ENCODE measurements at places on chromosomes 2 and 18.
A peak's percentile ranks its signal among the peaks of the same experiment; 100 is the strongest.

DNA sequence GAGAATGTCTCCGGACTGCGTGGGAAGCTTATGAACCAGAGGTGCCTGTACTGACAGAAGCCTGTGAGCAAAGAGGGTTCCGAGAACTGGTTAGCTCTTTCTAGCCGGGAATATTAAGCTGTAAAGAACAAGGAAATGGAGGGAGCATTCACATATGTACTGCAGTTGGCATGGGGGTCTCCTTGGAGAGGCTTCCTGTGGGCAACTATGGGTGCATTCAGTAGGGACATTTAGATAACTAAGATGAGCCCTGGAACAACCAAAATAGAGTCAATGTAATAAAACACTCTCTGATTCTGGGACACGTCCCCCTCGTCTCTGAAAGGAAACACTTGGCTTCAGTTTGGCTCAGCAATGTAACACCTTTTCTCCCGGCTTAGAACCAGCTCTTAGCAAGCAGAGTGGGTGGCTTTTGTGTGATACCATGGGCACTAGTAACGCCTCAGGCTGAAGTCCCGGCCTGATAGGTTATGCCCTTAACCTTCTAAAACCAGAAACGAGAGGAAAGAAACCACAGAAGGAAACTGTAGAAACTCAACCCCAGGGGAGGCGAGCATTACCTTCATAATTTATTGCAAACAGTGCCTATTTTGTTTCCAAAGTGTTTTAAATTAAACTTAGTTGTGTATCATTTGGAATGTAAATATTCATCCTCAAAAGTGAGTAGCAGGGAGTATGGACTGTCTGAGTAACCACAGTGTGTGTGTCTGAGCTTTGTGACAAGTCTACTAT lies 48.8 kb upstream of the LPIN2 start:
- peak; percentile 60 for DNase-seq

GRCh38 chr2:33272001-33272400 lies 204.4 kb upstream of the RASGRP3 start:
- no peak for DNase-seq

- DNase-seq: no peak
Observed at GRCh38 chr2:74984947-74985637, 26.6 kb downstream of the POLE4 start.

GRCh38 chr2:217939629-217940245 lies 63.1 kb downstream of the TNS1 start:
- no peak for DNase-seq

DNA sequence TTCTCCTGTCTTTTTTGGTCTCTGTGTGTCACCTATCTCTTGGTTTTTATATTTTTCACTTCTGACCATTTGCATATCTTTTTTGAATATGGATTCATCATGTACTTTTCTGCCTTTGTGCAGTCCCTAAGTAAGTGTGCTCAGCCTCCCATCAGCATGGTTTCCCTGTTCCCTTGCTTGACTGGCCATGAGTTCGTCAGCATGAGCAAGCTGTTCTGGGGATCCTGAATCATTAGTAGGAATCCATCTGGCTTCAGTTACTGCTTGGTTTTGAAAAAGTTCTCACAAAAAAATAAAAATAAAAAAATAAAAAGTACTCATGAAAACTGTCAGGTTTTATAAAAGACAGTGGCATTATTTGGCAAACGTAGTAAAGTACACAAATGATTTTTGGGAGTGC lies 144.1 kb downstream of the NCOA1 start:
- DNase-seq: no peak

- DNase-seq: no peak
Observed at GRCh38 chr2:237643582-237644380, 16.4 kb downstream of the LRRFIP1 start.

DNA sequence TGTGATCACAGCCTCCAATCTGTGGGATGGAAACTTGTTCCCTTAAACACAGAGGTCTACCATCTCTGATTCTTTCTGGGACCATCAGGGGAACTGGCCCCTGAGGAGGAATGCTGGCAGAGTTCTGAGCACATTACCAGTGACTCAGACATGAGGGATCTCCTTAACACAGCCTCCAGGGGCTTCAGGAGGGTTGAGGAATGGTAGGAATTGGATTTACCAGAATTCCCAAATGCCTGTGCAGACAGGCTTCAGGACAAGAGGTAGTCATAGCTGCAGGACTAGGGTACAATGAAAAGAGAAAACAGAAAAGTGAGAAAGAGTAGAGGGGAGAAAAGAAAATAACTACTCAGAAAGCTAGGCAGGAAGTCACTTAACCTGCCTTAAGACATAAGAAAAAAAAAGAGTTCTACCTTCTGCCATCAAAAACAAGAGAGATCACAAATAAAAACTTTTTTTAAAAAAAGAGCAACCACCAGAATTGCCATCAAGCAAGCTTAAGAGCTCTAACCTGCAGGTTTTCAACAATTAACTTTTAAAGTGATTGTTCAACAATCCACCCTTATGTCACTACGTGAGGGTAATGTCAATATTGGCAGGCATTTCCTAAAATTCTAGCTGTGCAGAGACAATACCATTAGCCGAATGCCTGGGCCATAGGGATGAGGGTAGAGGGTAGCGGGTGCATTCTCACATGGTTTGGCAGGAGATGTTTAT lies 524.4 kb downstream of the BCL11A start:
- DNase-seq: no peak
